Caki2 (cell line): ENCODE measurements at places on chromosomes 7 and 10. TPM values are rescaled to one million over a fixed set of nuclear protein-coding genes. Genes with fewer than 3 reads are reported as not detected.
A peak's percentile ranks its signal among the peaks of the same experiment; 100 is the strongest.

DNA sequence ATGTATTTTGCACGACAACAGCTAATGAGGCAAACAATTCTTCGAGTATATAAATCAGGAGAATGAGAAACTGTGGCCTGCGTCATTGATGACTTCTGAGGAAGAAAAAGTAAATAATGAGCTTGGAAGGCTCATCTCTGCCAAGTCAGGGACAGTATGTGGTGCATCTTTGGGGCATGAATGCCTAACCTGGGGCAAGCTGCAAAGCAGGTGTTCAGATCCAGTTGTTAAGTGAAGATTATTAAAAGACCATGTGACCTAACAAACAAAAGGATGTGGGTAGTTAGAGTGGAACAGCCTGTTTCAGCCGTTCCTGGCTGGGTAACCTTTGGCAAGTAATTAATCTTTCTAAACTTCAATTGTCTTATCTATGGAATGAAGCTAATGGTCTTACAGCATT, 93.0 kb downstream of the LYZL2 start:
- DNase-seq, result no peak

CD36 gene
- total RNA-seq, result not detected in 2 replicates

DNA sequence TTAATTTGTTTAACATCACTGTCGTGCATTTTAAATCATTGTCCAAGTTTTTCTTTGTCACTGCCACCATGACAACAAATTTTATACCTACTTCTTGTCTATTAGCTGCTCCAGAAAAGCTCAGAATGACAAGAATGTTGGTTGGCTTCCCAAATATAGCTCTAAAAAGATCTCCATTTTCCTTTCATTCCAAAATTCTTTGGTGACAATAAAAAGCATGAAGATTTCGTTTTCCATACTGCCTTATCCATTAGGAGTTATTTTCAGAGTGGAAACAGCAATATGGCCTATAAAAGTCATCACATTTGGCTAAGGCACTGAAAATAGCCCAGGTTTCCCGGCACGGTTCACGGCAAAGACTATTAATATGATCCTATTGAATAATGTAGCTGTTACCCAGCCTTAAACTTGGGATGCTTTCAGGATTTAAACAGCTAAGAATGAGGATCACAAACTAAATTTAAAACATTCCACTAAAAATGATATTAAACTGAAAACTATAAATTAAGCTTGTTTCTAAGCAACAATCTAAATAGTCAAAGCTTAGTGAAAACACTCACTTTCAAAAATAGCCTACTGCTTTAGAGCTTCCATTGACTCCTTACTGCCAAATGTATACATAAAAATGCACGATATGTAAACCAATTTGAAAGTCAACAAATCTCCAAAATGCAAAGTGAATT, 2.7 kb downstream of the CTTNBP2 start:
- no peak for DNase-seq

DNA sequence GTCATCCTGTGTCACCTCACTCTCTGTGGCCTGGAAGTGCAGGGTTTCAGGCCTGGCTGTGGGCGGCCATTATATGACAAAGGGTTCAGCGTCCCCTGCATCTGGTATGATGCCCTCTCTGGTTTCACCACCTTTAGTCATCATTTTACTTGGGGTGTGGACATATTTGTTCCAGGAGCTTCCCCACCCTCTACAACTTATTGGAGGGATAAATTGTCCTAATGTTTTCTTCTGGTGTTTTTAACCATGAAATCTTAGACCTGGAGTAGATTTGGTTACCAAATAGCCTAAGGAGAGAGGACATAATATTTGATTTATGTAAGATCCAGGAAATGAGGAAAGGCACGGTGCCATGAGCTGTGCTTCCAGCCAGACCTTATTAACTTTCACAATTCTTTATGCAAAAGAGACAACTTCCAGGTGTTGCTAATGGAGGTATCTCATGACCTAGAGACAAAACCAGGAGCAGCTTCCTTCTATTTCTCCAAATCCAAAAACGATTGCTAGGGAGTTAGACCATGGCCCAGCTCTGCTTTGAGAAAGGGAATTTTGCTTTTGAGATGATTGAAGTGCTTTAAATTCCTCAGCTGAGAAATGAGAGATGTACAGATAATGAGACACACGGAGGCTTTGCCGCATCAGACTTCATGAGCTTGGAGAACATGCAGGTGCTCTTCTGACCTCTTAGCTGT, 20.9 kb downstream of the WBP1L start:
- no peak for DNase-seq

KLF14 gene
- total RNA-seq, result not detected in 2 replicates

- DNase-seq, result no peak
Observed at GRCh38 chr7:81036057-81036456, 117.2 kb upstream of the SEMA3C start.

NUTM2D gene
- total RNA-seq, result 2.1 and 3.2 TPM in 2 replicates

- no peak for DNase-seq
Observed at GRCh38 chr7:69169386-69169785, 428.9 kb upstream of the AUTS2 start.

NEURL1 gene
- total RNA-seq, result not detected in 2 replicates

DNA sequence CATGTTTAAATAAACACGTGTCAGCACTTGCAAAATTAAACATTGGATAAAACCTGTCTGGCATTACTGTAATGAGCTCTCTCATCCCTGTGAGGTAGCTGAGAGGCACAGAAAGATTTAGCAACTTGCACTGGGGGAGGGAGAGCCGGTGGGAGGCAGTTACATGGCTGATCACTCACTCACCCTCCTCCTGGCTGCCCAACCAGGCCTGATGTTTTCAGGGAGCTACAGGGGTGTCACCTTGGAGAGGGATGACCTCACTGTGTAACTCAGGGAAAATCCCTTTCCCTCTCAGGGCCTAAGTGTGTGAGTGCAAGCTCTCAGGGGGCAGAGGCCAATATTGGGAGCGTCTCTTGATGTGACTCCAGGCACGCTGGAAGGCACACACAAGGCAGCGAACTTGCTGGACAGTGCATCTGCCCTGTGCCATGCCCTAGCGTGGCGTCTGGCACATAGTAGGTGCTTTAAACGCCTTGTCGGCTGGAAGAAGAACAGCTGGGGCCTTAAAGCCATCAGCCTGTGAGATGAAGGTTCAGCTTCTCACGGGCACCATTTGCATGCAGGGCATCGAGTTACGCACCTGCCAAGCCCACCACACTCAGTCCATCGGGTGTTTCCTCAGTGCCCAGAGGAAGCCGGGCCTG, 51.1 kb downstream of the ELFN1 start:
- DNase-seq, result peak; percentile 32

DNA sequence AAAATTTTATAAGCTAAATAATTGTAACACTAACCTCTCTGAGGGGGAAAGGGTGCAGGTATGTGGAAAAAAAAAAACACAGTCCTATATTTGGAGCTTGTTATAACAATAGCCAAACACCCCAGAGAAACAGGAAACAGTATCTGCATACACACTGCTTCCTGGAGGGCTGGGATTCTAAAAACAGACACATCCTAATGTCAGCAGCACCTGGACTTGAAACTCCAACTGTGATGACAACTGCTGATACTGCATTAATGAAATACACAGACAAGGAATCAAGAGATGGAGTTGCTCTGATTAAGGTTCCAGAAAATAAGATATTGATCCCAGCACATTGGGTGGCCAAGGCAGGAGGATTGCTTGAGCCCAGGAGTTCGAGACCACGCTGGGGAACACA, 9.3 kb downstream of the DAGLB start:
- DNase-seq, result no peak

RBP4 gene
- 0.54 TPM in 1 of 2 replicates, not detected in the other for total RNA-seq

DNA sequence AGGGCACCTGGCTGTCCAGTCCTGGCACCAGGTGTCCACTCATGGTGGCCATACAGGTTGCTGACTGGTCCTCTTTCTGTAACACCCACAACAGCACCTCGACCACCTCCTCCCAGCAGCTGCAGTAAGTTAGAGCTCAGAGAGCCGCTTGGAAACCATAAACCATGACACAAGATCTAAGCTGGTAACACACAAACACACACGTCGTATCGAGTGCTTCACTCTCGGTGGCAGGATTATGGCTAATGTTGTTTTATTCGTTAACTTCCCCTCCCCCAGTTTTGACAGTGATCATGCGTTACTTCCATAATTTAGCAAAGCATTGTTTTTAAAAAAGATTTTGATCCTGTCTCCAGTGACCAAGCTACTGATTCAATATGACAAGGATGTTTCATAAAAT, 59.7 kb downstream of the CAMK2B start:
- DNase-seq, result no peak

LIPK gene
- total RNA-seq, result not detected in 2 replicates

DNA sequence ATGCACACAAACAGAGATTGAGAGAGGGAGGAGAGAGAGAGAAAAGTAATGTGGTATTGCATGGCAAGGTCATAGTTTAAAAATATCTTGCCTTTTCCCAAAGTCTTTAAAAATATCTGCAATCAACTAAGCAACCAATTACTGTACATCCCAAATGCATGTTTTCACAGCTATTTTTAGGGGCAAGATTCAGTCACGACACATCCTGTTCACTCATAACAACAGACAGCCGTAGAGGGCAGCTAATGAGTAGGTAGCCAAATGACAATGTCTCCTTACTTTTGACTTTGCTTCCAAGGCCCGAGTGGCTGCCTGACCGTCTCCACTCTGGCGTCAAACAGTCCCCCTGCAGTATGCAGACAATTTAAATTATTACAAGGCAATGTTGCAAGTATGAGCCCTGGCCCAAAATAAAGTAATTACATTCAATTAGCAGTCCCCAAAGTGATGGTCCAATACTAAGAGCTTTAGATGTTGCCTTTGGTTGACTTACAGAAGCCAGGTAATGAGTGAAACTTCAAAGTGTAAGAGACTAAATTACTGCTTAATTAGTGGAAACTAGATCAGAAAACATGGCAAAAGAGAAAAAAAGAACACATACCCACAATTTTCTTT, 162.9 kb downstream of the MBL2 start:
- DNase-seq, result no peak

- DNase-seq, result no peak
Observed at GRCh38 chr7:471191-471865, 48.3 kb downstream of the PDGFA start.

- peak; percentile 18 for DNase-seq
Observed at GRCh38 chr10:6701289-6701688, 121.2 kb upstream of the PRKCQ start.

- no peak for DNase-seq
Observed at GRCh38 chr7:100171087-100171681, 2.8 kb upstream of the GAL3ST4 start.

SH2D4B gene
- total RNA-seq, result not detected in 2 replicates

DNA sequence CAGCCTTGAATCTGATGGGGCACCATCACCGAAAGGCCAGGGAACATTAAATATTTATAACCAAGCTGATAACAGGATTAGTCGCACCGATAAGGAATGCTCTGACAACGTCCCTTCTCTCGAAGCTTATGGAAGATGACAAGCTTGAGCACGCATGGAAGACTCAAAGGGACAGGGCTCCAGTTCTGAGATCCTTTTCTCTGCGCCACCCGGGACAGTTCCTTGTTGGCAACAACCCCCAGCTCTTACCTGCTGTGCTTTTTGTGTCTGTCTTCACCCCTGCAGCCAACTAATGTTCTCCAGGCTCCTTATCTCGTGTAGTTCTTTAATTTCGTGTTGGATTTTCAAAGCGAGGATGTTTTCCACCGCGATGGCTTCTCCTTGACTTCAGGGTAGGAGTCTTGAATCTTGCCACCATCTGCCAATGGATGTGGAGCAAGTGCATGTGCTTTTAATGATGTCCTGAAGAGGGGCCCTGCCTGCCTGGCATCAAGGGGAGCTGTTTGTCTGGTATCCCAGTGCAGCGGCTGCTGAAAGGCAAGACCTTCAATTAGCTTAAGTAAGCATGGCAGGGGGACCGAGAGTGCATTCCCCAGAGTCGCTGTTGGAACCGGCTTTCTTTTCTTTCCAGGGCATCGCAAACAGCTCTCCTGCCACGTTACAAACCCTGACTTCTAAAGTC, 354 bp upstream of the FERD3L start:
- no peak for DNase-seq

DNA sequence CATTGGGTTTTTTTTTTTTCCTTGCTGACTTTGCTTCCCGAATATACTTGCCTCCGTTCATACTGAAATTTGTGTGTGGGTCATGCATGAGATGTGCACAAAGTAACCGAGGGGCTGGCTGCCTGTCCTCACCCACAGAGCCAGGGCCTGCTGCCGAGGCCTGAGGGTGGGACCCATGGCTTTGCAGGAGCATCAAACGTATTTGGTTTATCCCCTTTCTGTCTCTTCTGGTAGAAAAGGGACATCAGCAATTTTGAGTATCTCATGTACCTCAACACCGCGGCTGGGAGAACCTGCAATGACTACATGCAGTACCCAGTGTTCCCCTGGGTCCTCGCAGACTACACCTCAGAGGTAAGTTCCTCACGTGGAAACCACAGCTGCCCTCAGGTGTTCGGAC, 3.5 kb upstream of the LRRC18 start:
- no peak for DNase-seq

DNA sequence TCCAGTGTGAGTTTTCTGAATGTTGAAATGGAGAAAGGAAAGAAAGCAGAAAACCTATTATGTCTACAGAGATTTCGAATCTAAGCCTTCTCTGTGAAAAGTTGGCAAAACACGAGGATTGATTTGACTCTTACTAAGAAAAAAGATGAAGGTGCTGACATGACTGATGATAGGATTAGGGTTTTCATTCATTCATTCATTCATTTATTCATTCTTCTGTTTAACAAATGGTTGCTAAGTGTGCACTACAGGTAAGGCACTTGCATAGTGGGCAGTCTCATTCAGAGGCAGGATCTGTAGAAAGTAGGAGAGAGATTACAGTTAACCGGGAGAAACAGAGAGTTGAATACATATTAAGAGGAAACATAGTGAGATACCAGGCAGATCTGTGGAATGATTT, 137.1 kb downstream of the ZNF365 start:
- no peak for DNase-seq

GRCh38 chr10:90977162-90977854, 56.4 kb upstream of the ANKRD1 start:
- no peak for DNase-seq

- peak; percentile 46 for DNase-seq
Observed at GRCh38 chr10:110279407-110279986, 25.2 kb downstream of the SMNDC1 start.
